Activated gamma-delta T cell treated with anti-CD3 and anti-CD28 coated beads, Interleukin-2, amount 50 U/mL, for 16 hours (primary cell): ENCODE measurements at places on chromosomes 1 and 21.

DNA sequence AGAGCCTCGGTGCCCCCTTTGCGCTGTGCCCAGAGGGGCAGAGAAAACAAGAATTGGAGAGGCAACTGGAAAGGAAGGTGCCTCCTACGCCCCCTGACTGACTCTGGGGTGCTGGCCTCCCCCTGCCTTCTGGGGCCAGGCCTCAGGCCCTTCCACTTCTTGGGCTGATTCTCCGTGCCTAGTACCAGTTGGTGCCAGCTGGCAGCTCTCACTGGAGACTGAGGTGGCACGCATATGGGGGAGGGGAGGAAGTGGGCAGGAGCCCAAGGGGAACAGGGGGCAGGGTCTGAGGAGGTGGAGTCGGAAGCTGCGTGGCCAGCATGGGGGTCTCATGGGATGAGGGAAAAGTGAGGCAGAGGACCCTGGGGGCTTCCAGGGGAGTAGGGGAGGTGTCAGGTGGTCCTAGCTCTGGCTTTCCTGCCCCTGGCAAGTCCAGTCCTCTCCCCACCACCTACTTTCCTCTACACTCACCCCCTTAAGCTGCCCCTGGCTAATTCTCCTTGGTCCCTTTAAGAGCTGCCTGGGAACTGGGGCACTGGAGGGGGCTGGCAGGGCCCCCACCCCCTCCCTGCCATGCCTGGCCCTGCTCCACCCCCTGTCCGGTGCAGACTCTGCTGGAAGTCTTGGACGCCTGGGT lies 6.5 kb upstream of the SEMA4A start:
- no peak for DNase-seq

DNA sequence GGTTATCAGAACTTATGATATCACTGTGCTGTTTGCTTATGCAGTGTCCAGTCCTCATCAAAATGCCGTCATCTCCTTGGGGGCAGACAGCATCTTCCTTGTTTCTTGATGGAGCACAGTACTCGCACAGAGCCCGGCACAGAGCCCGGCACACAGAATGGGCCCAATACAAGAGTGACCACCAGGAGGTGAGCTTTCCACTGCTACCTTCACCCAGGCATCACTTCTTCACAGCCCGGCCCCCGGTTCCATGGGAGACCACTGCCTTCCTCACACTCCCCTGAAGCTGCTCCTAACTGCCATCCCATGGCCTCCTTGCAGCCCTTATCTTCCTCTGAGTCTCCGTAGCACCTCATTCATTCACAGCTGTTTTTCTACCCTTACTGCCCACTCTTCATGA lies 94.0 kb downstream of the TNR start:
- DNase-seq = no peak

GRCh38 chr1:114609026-114609425 lies 27.6 kb upstream of the BCAS2 start:
- no peak for DNase-seq

- no peak for DNase-seq
Observed at GRCh38 chr1:201597551-201598230, 58.8 kb downstream of the NAV1 start.

- no peak for DNase-seq
Observed at GRCh38 chr1:7781923-7782495, 2.1 kb upstream of the PER3 start.

DNA sequence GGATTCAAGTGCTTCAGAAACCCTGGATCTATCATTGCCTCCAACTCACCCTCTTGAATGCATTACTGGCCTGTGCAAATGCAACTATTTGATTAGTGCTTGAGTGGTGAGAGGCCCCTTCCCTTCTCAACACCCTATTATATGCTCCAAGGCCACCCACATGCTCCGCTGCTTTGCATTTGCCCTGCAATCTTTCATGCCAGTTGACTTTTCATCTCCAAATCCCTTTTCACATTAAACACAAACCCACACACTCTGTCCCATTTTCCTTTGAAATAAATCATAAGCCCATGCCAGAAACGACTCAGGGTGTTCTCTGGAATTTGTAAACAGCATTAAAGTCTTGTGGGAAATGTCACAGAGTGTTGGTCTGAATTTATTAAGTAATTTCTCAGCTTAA lies 78.9 kb upstream of the CTTNBP2NL start:
- DNase-seq = no peak

GRCh38 chr1:177274687-177275211 lies 104.0 kb downstream of the BRINP2 start:
- DNase-seq = no peak

DNA sequence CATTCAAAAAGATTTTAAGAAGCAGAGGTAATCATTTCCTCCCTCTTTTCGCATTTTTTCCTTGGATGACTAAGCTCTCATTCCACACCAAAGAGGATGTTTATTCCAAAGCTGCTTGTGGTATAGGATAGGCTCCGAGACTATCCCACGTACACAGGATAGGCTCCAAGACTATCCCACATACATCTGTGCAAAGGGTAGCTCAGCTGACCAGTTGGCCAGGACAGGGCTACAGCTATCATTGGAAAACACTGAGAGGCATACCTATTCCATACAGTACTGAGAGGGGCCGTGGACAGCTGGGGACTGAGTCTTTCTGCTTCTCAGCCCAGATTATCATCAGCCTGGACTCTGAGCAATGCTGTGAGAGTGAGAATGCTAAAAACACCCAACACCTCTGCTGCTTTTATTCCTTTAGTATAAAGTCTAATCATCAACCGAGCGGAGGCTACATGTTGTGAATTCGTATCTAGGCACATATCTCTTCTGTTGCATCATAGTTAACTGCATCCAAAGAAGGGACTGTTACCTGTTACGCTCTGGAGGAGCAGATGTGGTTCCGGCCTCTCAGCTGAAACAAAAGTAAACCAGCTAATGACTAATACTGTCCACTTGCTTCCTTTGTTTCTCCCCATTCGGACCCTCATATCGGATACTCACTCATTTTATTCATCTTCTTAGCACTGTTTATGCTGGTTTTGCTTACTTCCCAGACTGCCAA lies 141.0 kb downstream of the TNFSF18 start:
- no peak for DNase-seq

GRCh38 chr1:159940006-159940620 lies 5.3 kb downstream of the IGSF9 start:
- DNase-seq = no peak

DNA sequence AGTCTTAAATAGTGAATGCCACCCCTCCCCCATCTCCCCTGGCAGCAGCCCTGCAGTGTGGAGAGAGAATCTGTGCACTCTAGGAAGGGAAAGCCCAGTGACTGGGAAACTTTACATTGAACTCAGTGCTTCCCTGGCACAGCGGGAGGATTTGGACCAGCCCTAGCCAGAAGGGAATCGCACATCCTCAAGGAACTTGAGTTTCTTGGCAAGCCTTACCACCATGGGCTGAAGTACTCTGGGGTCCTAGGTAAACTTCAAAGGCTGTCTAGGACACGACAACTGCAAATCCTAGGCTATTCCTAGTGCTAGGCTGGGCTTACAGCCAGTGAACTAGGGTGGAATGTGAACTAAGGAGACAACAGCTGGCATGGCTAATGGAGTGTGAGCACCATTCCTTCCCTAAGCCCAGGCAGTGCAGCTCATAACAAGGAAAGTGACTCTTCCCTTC lies 88.3 kb downstream of the COL24A1 start:
- DNase-seq = no peak
